ENCODE measurements at places on chromosomes 7 and 10.
A peak's percentile ranks its signal among the peaks of the same experiment; 100 is the strongest.

DNA sequence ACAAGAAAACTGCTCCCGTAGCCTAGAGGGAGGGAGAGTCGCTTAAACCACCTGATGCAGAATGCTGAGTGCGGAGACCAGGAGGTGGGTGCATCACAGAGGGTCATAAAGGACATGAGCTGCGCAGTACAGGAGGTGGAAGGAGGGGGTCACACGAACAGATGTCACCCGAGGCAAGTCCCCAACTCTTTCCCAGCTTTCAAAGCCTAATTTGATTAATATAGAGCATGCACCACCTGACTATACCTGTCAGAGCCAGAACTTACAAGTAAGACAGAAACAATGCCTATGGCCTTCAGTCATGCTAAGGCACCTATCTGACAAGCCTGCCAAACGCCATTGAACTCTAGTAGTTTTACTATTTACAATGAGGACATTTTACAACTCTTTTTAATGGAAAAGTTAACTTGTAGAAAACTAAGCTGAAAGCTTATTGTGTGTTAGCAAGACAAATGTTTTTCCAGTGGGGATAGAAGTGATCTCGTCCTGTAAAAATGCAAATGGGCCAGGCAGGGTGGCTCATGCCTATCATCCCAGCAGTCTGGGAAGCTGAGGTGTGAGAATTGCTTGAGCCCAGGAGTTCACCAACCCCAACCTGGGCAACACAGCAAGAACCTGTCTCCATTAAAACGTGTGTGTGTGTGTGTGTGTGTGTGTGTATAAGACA lies 1.1 kb upstream of the VOPP1 start:
- peak; percentile 26 for DNase-seq

- DNase-seq = no peak
These were observed 72.1 kb downstream of the ITGB8 start for GRCh38 chr7:20402747-20403230.

- no peak for DNase-seq
These were observed 186.0 kb downstream of the PRKCQ start for GRCh38 chr10:6394084-6394483.

- no peak for DNase-seq
These were observed 43.9 kb upstream of the EEPD1 start for GRCh38 chr7:36109013-36109627.

GRCh38 chr10:23826421-23826820 lies 382.5 kb upstream of the KIAA1217 start:
- DNase-seq = no peak

DNA sequence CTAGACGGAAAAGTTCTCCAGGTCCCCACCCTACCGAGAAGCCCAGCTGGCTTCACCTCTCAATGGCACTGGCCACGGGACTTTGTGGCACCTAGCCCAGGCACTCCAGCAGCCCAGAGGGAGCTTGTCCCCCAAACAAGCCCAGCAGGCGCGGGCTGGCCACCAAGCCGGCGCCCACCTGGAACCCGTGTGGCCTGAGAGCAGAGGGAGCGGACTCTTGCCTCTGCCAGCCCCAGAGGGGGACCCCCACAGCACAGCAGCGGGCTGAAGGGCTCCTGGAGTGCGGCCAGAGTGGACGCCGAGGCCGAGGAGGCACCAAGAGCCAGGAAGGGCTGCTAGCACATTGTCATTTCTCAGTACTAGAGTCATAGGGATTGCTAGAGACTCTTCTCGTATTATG lies 671.4 kb downstream of the CNTNAP2 start:
- no peak for DNase-seq

- DNase-seq = no peak
These were observed 131.2 kb downstream of the MPP7 start for GRCh38 chr10:28171468-28172222.

GRCh38 chr10:33117816-33118215 lies 159.8 kb upstream of the ITGB1 start:
- no peak for DNase-seq

GRCh38 chr10:4623200-4623599 lies 202.8 kb upstream of the AKR1E2 start:
- DNase-seq = no peak

DNA sequence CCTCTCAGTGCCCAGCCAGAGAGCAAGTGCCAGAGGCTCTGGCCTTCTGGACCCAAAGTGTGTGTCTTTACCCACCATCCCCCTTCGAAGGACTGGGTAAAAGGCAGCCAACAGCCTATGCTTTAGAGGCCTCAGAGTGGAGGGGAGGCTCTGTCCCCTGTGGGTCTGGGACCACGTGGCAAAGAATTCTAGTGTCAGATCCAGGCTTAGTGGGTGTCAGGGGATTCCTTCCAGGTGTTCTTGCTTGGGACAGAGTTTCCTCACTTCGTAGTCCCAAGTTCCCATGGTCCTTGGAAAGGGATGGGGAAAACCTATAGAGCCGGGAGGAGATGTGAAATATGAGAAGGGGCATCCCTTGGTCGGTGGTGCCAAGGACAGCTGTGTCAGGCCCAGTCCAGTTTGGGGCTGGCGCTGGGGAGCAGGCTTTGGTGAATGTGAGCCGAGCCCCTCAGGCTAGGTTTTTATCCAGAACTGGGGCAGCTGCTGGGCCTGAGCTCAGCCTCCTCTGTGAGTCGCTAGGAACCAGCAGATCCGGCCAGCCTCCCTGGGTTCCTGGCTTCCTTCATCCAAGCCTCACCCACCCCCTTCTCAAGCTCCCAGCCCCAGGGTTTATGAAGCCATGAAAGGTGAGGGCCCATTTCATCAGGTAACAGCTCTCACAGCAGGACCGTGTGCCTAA lies 71.2 kb downstream of the C10orf105 start:
- DNase-seq = no peak

DNA sequence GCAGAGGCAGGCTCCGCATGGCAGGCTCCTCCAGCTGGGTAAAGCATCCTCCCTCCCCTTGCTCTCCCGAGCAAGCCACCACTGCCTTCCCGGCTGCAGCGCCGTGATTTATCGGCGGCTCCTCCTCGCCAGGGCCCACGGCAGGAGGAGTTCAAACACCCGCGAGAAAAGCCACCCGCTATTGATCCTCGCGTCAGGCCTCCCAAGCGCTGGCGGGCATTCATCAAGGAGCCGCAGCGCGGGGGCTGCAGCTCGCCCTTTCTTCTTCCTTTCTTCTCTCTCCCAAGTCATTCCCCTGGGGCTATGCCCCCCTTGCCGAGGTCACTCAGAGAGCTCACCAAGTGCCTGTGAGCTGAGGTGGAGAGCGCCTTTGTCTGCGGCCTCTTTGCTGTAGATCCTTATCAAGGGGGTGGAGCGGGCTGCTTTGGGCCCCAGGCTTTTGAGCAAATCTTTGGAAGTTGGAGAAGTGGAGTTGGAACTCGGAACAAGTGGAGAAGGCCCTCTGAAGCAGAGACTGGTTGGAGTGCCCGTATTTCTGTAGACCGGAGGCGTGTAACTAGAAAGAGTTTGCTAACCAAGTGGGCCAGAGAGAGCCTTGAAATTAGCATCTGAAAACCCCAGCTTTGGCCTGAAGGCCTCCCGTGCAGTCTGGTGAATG lies 107.2 kb upstream of the PPIF start:
- DNase-seq = no peak

DNA sequence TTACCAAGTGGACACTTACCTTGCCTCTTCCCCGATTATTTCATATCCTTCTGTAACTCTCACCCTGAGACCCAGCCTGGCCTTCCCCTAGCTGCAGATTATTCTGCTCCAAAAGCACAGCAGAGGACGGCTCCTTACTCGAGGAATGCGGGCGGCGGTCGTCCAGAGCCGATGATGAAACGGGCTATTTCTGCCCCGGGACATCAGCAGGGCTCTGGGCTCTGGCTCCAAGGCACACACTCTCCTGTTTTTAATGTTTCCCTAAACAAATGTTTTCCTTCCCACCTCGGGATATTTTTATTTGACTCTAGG lies 343 bp upstream of the C10orf71 start:
- no peak for DNase-seq

DNA sequence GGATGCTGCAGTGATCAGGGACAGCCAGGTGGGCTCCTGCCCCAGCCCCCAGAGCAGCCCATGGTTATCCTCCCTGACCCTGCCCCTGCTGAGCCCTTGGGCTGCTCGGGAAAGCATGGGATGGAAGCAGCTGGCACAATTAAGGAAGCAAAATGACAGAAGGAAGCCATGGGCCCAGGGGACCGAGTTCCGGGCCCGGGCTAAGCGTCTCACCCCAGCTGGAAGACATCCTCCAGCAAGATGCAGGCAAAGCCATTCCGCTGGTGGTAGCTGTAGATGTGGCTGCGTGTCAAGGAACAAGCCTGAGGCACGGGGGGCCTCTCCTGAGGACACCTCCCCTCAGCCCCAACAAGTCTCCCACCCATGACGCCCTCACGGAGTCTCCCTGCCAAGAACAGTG lies 1.1 kb downstream of the ATG9B start:
- DNase-seq = no peak

- no peak for DNase-seq
These were observed 88.3 kb downstream of the ZNF365 start for GRCh38 chr10:62462461-62462860.

GRCh38 chr7:155355745-155356144 lies 58.1 kb downstream of the INSIG1 start:
- no peak for DNase-seq

GRCh38 chr7:114182837-114183236 lies 231.8 kb upstream of the FOXP2 start:
- no peak for DNase-seq

GRCh38 chr7:135620980-135621850 lies 41.1 kb upstream of the STMP1 start:
- no peak for DNase-seq

- peak; percentile 59 for DNase-seq
These were observed 573 bp downstream of the BLVRA start for GRCh38 chr7:43758822-43759683.

GRCh38 chr10:97356318-97356914 lies 21.9 kb upstream of the FRAT2 start:
- peak; percentile 29 for DNase-seq

DNA sequence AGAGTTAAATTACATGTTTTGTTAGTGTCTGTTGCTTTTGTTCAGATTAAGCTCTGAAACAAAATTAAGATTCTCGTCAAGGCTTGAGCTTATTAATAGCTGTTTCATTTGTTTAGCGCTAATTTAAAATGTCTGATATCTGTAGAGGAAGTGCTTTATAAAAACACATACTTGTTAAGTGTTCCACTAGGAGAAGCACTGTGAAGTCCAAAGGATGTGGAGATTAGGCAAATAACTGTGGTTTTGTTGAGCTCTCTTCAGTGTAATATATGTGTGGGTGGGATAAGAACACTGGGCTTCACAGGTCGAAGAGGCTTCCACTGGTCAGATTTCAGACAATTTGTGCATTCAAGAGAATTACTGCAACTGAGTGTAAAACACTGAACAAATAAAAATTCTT lies 242.0 kb downstream of the AUTS2 start:
- no peak for DNase-seq

- no peak for DNase-seq
These were observed 758.6 kb downstream of the AUTS2 start for GRCh38 chr7:70356787-70357328.

- DNase-seq = no peak
These were observed 60.3 kb downstream of the SLC16A12 start for GRCh38 chr10:89475125-89475524.

DNA sequence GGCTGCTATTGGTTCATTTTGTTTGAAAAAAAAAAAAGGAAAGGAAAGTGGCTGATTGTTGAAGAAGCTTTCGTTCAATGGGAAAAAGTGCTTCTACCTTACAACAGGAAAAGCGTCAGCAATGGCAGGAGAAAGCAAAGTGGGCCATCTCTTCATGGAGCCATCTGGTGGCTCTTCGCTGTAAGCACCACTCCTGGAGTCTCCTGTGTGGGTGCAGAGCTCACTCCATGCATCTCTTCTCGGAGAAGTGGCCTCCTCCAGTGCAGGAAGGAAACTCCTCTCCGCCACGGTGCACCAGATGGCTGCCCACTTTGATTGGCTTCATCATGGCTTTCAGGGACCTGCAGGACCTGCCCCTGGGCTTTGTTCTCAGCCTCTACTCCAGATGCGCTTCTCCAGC lies 250.9 kb downstream of the PTEN start:
- DNase-seq = peak; percentile 41

GRCh38 chr7:137717811-137718271 lies 128.9 kb downstream of the DGKI start:
- DNase-seq = no peak

DNA sequence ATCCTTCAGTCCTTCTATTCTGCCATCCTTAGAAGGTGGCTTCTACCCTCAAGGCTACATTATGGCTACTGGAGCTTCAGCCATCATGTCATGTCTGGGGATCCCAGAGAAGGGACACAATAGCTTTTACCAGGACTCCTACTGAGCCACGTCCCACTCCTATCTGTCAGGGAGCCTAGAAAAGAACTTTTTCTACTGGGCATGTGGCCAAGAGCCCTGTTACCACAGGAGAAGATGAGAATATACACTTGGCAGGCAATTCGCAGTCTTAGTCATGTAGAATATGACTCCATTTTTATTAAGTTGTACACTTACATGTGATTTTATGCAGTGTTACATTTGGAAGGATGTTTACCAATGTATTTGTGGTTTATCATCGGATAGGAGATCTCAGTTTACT lies 64.6 kb upstream of the KCNMA1 start:
- no peak for DNase-seq

- DNase-seq = no peak
These were observed 1078.4 kb downstream of the KCNMA1 start for GRCh38 chr10:76558996-76559891.

DNA sequence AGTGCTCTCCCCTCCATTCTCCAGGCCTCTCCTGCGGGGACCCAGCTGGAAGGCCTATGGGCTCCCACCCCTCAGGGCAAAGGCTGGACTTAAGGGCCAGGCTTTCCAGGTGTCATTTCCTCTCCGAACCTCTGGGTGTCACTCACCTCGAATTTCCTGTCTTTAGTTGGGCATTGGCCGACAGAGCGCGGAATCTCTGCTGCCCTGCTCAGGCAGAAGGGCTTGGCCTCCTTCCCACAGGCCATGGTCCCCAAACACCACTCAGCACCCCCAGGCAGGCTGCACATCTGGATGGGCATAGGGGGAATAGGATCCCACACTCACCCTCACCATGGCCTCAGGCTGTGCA lies 212.9 kb downstream of the CCSER2 start:
- no peak for DNase-seq

DNA sequence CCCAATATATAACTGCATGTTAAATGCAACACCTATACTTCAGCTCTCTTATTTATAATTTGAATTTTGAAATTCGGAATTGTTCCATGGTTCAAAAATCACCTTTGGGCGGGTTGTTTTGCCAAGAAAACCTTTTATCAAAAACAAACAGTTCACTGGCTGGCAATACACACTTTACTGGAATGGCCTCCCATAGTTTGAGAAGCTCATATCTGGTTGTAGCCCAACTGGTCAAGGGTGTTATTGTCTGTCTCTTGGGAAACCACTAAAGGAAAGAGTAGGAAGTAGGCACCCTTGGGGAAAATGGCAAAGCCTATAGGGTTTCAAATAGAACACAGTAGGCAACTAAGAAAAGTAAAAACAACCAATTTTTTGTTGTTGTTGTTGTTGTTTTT lies 117.9 kb downstream of the HIPK2 start:
- no peak for DNase-seq

All from stimulated activated CD8-positive, alpha-beta memory T cell treated with anti-CD3 and anti-CD28 coated beads, Interleukin-4, amount 100 ng/mL, for 48 hours (primary cell).